Mesenchymal stem cell (in vitro differentiated cells and primary cell): ENCODE measurements at places on chromosomes 6 and 20.
A peak's percentile ranks its signal among the peaks of the same experiment; 100 is the strongest.

DNA sequence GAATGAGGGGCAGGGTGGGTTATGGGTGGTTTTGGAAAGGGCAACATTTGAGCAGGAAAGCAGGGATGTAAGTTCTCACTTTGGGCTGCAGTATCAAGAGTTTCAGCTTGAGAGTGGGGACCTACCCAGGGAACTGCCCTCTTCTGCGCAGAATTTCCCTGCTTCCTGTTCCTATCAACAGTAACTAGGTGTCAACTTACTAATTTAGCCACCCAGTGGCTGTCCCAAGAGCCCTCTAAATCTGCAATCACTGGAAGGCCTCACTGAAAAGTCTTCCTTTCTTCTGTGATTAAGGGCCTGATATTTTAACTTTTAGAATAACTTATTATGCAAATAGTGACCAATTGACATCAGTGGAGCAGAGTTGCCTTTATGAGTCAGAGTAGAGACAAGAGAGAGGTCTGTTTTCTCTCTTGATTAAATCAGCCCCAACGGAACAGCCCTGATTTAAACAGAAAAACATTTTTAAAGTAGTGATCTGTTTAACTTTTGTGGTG lies 118.2 kb upstream of the RIPOR2 start:
- peak; percentile 89 for DNase-seq

DNA sequence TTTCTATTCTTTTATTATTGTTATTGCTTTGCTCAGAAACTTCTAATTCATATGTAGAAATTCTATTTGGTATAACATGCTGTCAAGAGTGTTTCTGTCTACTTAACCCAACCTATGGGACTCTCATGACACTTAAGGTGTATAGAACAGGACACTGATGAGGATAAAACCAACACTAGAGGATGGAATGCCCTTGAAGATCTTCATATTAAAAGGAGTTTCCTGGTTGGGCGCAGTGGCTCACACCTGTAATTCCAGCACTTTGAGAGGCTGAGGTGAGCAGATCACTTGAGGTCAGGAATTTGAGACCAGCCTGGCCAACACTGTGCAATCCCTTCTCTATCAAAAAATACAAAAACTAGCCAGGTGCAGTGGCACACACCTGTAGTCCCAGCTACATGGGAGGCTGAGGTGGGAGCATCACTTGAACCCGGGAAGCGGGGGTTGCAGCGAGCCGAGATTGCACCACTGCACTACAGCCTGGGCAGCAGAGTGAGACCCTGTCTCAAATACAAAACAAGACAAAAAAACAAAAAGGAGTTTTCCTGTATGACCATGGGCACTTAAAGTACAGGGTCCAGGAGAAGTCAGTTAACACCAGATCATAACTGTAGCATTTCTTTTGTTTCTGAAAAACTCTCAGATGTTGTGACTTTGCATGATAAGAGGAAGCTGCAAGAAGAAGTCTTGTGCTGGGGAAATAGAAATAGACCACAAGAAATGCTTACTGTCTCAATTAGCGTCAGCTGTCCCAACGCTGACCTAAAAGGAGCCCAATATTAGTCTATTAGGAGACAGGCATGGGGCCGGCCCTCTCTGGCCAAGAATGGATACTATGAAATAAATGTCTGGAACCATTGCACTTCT lies 38.9 kb upstream of the CD2AP start:
- no peak for DNase-seq

- no peak for DNase-seq
These were observed 30.2 kb upstream of the NHSL1 start for GRCh38 chr6:138529478-138529877.

- peak; percentile 73 for DNase-seq
These were observed 43.7 kb downstream of the TOP1 start for GRCh38 chr20:41072190-41072863.

- DNase-seq, result no peak
These were observed 73.2 kb downstream of the ATRN start for GRCh38 chr20:3543901-3544507.

DNA sequence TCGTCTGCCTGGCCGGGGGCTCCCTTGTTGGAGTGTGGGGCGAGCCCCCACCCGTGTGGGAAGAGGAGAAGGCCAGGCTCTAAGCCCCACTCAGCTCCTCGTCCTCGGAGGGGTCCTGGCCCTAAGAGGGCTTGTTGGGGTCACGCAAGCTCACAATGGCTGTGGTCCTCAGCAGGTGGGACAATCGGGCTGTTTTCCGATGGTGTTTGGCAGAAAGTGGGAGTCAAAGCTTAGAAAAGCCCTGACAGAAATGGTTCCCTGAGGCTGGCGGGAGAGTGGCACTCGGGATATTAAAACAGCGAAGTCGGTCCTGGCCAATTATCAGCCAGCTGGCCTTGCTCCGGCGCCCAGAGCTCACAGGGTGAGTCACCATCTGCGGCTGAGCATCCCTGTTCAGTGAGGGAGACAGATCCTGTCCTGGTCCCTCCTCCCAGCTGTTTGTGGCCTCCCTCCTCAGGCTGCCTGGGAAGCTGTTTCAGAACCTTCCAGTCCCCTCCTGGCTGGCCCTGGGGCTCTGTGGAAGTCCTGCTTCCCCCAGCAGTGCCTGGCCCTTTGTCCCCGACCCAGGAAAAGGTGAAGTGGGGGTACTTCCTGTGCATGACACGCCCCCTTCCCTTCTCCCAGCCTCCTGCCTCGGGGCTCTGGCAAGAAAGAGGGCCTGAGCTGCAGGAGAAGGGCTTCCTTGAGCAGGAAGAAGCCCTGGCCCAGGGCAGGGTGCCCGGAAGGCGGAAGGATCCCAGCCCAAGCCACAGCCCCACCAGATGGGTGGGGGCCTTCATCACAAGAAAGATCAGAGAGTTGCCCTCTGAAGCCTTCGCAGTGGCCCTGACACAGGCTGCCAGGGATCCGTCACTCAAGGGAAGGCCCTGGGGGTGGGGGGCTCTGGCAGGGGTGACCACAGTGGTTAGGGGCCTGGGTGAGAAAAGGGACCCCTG lies 53.6 kb upstream of the BHLHE23 start:
- DNase-seq, result peak; percentile 10

DNA sequence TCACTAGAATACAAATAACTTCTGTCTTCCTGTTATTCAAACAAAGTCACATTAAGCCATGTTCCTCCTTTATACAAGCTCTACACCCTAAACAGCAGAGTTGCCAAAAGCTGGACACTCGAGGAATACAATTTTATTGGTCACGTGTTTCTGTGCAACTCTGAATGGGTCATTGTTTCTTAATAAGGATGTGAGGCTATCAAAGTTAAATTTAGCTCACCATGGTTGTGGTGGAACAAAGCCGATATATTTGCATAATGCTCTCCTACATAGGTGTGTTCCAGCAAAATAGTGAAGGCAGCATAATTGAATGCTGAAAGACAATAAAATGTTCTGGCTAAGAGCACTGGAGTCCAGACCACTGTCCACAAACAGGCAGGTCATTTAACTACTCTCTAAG lies 36.9 kb upstream of the CD2AP start:
- DNase-seq, result no peak

DNA sequence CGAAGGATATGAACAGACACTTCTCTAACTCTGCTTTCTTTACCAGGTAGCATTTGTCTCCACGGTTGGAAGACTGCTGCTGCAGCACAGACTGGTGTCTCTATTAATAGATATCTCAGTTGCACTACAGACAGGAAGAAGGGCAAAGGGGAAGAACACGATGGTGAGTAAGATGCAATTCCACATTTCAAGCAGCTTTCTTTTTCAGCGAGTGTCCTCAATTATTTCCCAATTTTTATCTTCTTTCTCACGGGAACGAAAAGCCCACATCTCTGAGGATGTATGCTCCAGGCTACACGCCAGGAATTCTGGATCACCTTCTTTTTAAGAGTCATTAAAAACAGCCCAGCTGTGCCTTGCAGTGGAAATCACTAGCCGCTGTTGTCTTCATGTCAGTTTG lies 311.6 kb upstream of the ECI2 start:
- DNase-seq, result peak; percentile 89

DNA sequence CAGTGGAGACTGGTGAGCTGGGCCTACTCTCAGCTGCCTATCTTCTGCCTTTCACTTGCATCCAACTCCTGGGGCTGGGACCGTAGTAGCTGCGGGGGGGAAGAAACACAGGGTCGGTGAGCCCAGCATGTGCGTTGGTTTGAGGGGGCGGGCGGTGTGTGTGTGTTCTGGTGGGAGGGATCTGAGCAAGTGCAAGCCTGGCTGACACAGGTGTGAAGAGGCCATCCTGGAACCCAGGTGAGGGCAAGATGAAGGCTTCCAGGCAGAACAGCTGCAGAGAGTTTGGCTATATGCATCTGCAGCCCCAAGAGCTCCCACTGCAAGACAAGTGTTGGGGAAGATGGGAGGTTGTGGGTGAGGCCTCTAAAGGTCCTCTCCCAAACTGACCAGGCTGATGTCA lies 30.6 kb downstream of the MOCS1 start:
- no peak for DNase-seq

GRCh38 chr20:10040070-10040975 lies 5.5 kb downstream of the ANKEF1 start:
- DNase-seq, result peak; percentile 88

DNA sequence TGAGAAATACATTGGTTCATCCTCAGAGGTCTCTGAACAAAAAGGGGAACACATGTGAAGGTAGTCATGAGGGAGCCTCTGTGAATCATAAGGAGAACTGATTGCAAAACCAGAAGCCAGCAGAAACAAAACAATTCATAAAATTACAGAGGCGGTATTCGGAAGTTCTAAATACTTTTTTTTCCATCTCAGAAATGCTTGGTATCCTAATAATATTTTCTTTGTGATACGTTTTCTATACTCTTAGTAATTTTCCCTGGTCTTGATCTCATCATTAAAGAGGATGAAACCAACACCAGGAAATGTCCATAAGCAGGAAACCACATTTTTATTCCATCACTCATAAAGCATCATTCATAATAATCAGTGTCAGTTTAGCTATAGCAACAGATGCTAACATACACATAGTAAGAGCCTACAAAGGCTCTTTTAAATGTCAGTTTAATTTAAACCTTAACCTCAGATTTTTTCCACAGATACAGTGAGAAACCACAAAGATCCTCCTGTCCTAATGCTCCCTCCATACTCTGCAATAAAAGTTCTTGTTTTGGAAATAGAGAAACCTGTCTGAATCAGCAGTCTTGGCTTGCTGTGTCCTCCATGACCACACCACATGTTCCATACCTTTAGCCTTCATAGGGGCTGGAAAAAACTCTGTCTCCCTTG lies 29.2 kb downstream of the SGK1 start:
- peak; percentile 89 for DNase-seq

GRCh38 chr6:140711019-140711613 lies 1336.7 kb upstream of the CITED2 start:
- DNase-seq, result no peak

GRCh38 chr6:164546263-164546662 lies 763.1 kb downstream of the C6orf118 start:
- DNase-seq, result no peak

DNA sequence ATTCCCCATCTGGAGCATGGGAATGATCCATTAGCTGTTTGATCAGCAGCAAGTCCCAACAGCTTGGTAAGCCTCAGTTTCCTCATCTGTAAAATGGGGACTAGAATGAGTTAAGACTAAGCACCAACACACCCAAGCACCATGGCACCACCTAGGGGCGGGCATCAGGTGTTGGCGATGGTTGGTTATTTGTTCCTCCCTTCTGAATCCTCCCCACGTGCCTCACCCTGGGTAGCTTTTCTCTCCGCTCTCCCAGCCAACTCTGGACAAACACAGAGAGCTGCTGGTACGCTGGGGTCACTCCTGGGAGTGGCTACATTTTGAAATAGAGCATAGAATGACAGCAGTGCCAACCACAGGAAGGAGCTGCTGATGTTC lies 13.3 kb upstream of the ITPR3 start:
- no peak for DNase-seq

GRCh38 chr20:58233881-58234528 lies 5.6 kb upstream of the ANKRD60 start:
- DNase-seq, result peak; percentile 26

DNA sequence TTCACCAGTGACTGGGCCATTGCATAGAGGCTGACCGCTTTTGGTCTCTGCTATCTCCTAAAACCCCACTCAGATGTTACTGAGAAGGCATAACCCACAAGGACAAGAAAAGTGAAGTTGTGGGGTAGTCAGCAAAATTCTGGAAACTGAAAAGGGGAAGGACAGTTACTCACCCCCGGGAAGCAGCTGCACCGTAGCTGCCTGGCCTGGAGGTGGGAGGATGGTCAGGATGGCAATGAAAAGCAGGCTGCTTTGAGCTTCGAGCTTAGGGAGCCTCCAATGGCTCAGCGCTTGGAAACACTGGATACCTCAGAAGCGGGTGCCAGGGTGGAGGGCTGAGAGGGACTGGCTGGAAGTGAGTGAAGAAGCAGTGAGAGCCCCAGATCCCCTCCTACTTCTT lies 56.0 kb downstream of the KCNK5 start:
- DNase-seq, result no peak

- peak; percentile 63 for DNase-seq
These were observed 392.4 kb upstream of the HS3ST5 start for GRCh38 chr6:114735025-114735735.
